Kidney tubule cell (primary cell): ENCODE measurements at places on chromosomes 6 and 20.

DNA sequence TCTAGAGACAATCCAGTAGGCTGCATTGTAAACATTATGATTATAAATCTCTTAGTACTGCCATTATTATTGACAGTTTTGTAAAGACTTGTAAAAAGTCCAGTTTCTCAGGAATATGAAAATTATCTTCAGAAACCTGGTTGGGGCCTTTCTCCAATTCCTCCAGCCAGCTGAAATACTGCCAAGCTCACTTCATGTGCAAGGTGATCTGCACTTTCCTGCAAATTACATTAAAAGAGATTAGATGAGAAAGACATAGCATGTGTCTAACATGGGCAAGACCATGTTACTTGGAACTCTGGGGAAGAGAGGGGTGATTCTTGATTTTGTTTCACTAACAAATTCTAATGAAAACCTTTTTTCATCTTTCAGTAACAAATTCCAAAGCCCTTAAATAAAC, 24.0 kb downstream of the PGM3 start:
- DNase-seq, result no peak

- DNase-seq, result no peak
These were observed 58.7 kb downstream of the VEGFA start for GRCh38 chr6:43828711-43829110.

- DNase-seq, result peak; percentile 72
These were observed 6.5 kb upstream of the BCAS4 start for GRCh38 chr20:50788045-50788991.

GRCh38 chr6:155201461-155202226, 62.2 kb upstream of the CLDN20 start:
- peak; percentile 81 for DNase-seq

- no peak for DNase-seq
These were observed 596.2 kb downstream of the KIF16B start for GRCh38 chr20:15977026-15977425.

DNA sequence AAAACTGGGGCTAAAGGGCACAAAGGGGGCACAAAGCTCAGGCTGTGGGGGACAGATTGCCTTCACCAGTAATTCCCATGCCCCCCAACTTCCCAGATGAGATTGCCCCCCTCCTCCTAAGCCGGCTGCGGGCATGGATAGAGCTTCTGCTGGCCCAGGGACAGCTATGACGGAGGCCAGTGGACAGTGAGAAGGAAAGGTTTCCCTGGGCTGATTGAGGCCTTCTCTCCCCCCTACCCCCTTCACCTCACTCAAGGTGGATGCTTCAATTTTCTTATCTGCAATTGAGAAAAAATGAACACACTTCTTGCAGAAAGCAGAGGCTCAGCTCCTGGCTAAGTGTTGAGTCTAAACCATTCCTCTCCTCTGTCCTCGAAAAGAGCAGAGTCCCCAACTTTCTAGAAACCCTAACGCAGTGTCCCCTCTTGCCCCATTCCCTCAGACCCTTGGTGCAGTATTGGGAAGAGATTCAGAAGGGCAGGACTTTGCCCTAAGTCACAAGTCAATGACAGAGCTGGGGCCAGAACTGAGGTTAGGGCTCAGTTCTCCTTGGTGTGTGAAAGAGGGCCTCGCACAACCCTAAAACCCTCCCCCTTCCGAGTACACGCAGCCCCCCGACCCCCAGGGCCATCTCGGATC, 808 bp downstream of the SDC4 start:
- DNase-seq, result no peak
